ENCODE measurements at places on chromosomes 1 and 21.

GRCh38 chr1:63261736-63262458, 60.5 kb upstream of the FOXD3 start:
- peak; percentile 72 for DNase-seq

- no peak for DNase-seq
Measured at GRCh38 chr1:171087896-171088295, 2.8 kb upstream of the FMO3 start.

DNA sequence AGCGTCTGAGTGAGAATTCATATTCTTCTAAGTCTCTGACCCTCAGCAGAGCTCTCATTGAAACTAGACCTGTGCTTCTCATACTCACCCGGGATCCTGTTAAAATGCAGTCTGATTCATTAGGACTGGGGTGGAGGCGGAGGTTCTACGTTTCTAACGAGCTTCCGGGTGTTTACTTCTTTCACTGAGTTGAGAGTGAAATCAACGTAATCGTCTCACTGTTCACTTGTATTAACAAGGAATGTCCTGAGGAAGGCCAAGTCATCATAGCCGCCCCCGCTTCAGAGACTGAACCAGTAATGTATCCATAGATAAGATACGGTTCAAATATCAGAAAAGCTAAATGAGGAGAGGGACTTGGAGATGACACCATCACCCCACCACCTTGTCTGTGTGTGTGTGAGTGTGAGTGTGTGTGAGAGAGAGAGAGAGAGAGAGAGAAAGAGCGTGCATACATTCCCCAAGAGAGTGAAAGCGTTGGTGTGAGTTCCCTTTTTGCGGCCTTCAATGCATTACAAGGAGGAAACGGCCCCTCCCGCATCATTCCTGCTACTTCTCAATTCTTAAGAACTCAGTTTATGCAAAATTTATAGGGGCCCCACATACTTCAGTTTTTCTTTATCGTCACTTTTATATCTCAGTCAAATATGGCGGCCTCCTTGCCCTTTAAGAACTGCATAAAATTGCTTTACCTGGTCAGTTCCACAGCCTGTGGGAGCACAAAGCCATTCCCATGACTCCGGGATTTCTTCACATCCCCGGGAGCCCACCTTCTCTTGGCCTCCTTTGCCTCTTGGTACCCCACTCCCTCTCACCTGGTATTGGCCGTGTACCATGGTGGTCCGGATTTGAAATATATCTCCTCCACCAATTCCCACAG, 19.8 kb downstream of the KMO start:
- peak; percentile 90 for DNase-seq

DNA sequence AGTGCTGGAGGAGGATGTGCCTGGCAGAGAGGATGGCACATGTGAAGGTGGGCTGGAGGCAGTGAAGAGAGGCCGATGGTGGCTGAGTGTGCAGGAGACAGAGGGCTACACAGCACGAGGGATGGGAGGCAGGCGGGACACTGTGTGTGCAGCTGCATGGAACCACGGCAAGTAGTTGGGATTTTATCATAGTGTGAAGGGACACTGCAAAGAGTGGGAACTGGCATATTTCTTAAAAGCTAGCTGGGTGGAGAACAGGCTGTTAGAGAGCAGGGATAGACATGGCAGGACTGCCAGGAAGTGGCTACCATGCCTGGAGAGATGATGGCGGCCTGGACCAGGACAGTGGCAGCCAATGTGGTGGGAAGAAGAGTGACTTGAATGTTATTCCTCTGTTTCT, 102.4 kb upstream of the TLR5 start:
- no peak for DNase-seq

DNA sequence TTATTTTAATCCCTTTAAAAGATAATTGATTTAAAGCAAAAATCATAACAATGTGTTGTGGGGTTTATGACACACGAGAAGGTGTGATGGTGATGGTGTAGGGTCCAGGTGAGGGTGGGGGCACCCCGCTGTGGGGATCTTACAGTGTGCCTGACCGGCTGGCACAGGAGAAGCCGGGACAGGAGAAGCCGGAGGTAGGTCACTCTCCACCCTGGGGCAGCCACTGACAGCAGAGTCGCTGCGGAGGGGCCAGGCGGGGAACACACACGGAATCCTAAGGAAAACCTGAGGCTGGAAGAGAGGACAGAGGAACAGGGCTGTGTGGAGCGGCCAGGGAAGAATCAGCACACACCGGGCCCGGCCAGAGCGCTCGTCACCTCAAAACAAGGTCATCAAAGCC, 4.3 kb upstream of the LRRC3 start:
- DNase-seq, result no peak

GRCh38 chr1:17066361-17067068, 12.7 kb upstream of the SDHB start:
- DNase-seq, result peak; percentile 95

GRCh38 chr1:184186167-184186566, 134.6 kb downstream of the TSEN15 start:
- DNase-seq, result no peak

DNA sequence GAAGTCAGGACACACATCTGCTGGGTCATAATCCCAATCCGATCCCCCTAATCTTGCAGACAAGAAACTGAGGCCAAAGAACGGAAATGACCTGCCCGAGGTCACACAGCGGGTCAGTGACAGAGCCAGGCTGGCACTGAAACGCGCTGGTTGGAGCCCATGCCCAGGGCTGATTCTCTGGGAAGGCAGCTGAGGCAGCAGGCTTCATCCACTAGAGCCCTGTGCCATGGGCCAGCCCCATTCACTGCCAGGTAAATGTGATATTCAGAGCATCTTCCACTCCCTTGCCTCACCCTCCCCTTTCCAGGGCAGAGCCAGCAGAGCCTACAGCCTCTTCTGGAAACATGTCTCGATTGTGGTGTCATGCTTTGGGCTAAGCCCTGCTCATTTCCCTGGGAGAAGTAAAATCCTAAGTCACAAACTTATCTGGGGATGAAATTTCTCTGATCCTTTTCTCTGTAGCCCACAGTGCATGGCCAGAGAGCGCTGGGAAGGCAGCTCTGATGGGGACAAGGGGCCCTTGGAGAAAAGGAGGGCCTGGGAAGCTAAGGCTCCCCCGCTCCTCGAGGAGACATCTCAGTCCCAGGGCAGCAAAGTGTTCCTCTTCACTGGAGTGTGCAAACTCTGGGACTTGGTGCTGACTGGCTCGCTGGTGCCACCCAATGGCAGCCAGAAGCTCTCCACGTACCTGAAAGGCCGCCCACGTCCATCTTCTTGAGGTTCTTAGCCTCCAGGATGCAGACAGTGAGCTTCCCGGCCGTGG, 110.4 kb downstream of the SYT2 start:
- peak; percentile 46 for DNase-seq

GRCh38 chr1:246724016-246724730, at the start of gene SCCPDH:
Gene SCCPDH (plus strand): TSS chr1:246724409. CDS start chr1:246724423, 14 bp downstream.
- DNase-seq, result peak; percentile 55

GRCh38 chr1:112083487-112083886, 94.0 kb upstream of the KCND3 start:
- no peak for DNase-seq

- no peak for DNase-seq
Measured at GRCh38 chr1:26754086-26754874, 33.5 kb upstream of the PIGV start.

GRCh38 chr1:94540440-94541245, 916 bp downstream of the F3 start:
- DNase-seq, result no peak

DNA sequence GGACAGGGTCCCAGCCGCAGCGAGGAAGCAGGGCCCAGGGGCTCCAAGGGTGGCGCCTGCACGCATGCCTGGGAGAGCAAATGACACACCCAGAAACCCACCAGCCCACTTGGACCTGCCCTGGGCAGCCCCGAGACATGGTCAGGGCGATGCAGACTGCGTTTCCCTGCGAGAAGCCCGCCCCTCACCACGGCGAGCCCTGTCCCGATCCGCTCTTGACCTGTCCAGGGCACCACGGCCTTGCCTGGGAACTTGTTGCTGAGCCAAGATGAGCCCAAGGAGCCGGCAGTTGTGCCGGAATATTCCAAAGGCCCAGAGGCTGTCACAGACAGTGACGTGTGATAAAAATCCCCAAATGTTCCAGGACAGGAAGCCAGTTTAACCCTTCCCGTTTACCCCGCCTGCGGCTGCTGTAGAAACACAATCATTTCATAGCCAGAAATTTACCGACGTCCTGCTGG, 78.1 kb downstream of the SIK1 start:
- DNase-seq, result no peak

DNA sequence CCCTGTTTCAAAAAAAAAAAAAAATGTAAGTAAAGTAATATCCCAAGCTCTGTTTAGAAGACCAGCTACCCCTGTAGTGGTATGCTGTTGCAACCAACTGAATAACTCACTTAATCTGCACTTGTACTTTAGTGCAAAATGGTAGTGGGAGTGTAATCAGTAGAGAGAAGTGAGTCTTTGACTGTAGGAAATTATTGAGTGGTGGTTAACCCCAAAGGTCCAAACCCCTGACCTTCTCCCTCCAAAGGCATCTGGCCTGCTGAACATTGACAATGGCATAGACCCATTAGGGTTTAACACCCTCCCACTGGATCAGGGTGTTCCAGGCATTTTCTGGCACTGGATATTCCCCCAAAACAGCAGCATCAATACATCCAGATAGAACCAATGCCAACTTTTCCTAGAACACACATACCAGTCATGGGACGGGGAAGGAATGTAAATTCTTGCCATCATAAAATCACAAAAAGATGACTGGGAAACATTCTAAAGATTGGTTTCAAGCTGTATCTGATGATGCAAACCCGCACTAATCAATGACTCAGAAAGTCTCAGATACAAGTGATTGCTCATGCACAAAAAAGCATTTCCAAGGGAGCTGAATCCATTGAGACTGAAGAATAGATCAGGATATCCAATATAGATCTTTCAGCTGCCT, 110.3 kb downstream of the MRPL39 start:
- DNase-seq, result no peak

DNA sequence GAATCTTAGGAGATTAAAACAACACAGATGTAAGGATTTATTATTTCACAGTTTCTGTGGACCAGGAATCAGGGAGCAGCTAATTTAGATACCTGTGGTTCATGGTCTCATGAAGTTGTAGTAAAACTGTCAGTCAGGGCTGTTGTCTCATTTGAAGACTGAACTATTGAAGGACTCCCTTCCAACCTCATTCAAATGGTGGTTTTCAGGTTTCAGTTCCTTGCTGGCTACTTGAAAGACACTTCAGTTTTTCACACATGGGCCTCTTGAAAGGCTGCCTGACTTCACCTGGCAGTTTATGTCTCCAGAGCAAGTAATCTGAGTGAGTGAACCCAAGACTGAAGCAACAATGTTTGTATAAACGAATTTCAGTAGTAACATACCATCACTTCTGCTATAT, 915.9 kb downstream of the PLA2G4A start:
- DNase-seq, result no peak

DNA sequence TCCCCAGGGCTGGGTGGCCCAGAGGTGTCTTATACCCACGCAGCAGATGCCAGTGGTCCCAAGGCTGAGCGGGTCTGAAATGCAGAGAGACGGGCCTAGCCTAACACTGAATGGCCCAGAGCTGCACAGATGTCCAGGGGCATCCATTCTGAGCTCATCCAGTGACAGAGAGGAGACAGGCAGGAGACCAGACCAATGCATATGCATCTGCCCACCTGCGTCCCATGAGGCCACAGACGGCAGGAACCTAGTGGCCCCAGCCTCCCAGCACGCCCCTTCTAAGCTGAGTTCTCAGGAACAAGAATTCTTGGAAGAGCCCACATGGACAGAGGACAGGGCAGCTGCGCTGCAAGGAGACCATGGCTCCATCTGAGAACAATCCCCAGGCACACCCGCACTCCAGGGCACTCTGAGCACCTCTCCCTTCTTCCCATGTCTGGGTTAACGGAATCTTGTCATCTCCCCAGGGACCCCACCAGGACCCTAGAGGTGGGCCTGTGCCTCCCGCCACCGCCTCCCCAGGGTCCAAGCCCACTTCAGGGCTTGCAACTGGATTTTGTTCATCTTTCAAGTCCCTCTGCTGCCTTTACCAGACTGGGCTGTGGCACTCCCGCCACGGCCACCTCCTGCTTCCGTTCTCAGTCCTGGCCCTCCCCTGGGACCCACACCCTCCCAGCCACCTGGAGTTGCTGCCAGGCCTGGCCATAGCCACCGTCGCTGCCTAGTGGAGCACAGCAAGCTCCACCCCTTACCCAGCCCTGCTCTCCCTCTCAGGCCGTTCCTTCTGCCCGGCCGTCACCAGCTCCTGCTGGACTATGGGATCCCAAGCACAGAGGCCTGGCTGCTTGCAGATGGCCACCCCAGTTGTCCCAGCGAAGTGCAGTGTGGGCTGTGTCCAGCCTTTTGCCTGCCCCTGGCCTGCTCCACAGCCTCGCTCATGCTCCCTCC, 3.3 kb downstream of the WNT3A start:
- DNase-seq, result no peak

GRCh38 chr1:24752305-24752704, 7.1 kb downstream of the CLIC4 start:
- DNase-seq, result no peak

DNA sequence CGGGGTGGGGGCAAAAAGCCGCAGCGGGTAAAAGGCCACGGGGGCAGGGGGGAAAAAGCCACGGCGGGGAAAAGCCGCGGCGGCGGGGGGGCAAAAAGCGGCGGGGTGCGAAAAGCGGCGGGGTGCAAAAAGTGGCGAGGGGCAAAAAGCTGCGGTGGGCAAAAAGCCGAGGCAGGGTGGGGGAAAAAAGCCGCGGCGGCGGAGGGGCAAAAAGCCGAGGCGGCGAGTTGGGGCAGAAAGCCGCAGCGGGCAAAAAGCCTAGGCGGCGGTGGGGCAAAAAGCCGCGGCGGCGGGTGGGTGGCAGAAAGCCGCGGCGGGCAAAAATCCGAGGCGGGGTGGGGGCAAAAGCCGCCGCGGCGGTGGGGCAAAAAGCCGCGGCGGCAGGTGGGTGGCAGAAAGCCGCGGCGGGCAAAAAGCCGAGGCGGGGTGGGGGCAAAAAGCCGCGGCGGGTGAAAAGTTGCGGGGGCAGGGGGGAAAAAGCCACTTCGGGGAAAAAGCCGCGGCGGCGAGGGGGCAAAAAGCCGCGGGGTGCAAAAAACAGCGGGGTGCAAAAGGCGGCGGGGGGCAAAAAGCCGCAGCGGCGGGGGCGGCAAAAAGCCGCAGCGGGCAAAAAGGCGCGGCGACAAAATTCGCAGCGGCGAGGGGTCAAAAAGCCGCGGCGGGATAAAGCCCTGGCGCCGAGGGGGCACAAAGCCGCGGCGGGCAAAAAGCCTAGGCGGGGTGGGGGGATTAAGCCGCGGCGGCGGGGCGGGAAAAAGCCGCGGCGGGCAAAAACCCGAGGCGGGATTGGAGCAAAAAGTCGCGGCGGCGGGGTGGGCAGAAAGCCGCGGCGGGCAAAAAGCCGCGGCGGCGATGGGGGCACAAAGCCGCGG, 3901.2 kb downstream of the SRGAP2C start:
- no peak for DNase-seq

GRCh38 chr1:231665726-231666125, 39.1 kb downstream of the DISC1 start:
- no peak for DNase-seq

DNA sequence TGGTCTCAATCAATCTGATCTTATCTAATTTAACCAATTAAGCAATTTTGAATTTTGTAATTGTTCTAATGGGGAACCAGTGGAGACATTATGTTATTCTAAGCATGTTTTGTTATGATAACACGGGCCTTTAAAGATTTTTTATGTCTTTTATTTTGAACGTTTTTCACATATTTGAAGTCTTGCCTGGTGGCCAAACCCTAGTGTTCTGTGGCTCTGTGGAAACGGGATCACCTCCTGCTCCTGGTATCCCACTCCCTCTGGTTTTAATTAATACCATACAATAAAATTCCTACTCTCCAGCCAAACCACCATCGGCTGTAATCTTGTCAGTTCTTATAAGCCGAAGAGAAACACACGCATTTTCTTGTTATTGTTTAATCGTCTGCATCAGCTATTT, 22.9 kb upstream of the LMO4 start:
- no peak for DNase-seq

All from AML-193 (cell line).